Testis (tissue), 5 donors: ENCODE measurements at places on chromosomes 11 and 22. TPM values are rescaled to one million over a fixed set of nuclear protein-coding genes. Genes with fewer than 3 reads are reported as not detected.

The CTTN gene
- 377 TPM for total RNA-seq

The KIRREL3 gene
- total RNA-seq: 1.1 TPM

The NRGN gene
- total RNA-seq: 5.5 TPM

The BATF2 gene
- total RNA-seq: 0.94 TPM

The PIWIL4 gene
- total RNA-seq: 23.0 TPM

The MMP27 gene
- not detected for total RNA-seq

The NCR3LG1 gene
- 9.3 TPM for total RNA-seq

The PTPN5 gene
- 7.8 TPM for total RNA-seq

The HBE1 gene
- total RNA-seq: 0.87 TPM

The PRG3 gene
- total RNA-seq: not detected
